ENCODE measurements at places on chromosomes 11 and 22. TPM values are rescaled to one million over a fixed set of nuclear protein-coding genes. Genes with fewer than 3 reads are reported as not detected.

GRCh38 chr11:10920205-10920604 is 62.4 kb upstream of the ZBED5 start:
- DNase-seq = no peak

GRCh38 chr11:19474954-19475721 is 234.4 kb upstream of the E2F8 start:
- no peak for DNase-seq

DNA sequence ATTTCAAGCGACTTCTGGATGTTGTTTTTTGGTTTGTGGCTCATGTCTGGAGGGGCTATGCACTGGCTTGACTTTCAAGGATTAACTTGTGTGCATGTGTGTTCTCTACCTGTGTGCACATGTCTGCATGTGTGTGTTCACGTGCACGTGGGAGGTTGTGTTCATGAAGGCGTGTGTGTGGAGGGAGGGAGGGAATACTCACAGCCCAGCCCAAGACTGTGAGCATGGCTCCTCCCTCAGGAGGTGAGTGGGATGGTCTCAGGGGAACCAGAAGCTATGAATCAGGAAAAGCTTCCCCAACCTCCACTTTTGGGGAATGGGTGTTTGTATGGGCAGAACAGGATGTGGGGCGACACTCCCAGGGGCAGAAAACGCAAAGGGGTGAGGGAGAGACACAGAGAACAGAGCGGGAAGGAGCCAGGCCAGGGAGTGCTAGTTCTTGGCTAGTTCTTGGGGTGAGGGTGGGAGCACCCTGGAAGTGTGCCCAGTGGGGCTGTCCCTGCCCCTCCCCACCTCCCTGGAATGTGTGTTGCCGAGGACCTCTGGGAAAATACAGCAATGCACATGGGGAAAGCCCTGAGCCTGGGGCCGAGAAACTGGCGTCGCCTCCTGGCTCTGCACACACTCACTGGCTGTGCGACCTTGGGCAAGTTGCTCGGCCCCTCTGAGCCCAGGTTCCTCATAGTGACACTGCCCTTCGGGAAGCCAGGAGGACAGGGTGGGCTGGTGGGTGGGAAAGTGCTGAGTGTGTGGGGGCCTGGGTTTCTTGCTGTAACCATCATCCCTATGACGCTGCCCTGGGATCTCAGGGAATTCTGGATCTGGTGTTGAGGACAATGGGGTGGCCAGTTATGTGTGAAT is 16.9 kb upstream of the ALX4 start:
- no peak for DNase-seq

OR2AG1 gene
- total RNA-seq = not detected

ADORA2A gene
- 4.1 TPM for total RNA-seq

DNA sequence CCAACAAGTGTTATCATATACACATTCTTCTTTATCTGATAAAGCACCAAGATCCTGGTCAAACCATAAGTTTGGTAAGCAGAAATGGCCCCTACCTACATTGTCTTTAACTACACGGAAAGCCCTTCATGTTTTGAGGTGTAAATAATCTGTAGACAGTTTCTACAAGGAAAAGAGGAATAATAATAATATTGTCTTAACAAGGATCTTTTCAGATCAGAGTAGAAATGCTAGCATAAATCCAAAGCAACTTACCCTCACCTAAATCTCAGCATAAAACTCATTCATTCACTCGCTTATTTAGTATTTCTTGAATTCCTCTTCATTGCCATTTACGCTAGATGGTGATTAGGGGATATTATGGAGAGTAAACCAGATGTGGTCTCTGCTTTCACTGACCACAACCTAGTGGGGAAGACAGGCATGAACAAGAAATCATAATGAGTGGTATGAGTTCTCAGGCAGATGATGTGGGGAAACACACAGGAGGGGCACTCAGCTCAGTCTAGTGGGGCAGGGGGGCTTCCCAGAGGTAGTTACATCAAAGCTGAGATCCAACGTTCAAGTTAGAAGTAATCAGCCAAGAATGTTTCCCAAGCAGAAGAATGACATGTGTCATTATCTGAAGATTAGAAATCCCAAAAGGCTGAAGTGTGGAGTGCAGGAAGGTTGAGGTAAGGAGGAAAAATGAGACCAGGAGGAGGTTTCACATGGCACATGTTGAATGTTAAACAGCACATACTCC is 65.4 kb upstream of the ZC3H12C start:
- no peak for DNase-seq

DNA sequence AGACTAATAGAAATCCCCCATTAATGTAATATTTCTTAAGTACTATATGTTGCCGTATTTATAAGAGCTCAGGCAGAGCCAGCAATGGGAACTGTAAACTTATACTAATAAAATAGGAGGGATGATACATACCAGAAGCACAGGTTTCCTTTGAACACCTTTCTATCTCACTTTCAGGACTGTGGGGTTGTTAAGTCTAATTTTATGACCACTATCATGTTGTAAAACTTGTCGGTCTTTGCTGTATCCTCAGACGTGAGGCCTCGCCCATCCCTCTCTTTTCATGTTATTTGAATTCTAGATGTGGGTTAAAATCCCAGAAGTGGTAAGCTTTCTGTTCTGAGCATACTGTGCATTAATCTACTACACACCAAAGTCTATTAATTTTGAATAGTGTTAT is 1083.5 kb upstream of the TENM4 start:
- no peak for DNase-seq

NPAS4 gene
- total RNA-seq = not detected

PARVG gene
- total RNA-seq = 3.5 TPM

- peak; percentile 85 for DNase-seq
Observed at GRCh38 chr11:118930094-118930712, 4.5 kb upstream of the BCL9L start.

- no peak for DNase-seq
Observed at GRCh38 chr11:10900681-10901415, 43.0 kb upstream of the ZBED5 start.

Measured in Right ventricle myocardium superior (tissue), 1 donor.